ENCODE measurements at places on chromosomes 4 and X.

DNA sequence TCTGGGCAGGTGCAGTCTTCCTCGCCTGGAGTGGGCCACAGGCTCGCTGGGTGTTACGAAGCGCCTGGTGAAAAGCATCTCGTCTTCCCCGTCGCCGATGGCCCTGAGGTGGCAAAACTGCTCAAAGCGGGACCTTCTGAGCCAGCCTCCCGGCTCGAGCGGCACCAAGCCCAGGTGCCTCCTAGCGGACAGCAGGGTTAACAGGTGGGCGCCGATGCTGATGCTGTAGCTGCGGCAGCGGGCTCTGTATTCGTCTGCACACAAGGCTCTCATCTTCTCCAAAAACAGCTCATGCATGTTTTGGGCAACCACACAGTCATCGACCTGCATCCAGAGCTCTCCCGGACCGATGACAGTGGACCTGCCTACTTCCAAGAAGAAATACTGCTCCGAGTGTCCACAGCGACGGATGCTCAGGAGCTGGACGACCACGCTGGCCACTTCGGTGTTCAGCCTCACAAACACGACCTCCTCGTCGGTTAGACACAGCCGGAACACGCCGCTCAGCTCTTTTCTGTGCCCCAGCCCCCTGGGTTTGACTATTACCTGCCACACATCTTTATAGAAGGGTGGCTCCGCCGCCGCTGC lies 1.2 kb downstream of the IRS4 start:
- DNase-seq, result no peak

DNA sequence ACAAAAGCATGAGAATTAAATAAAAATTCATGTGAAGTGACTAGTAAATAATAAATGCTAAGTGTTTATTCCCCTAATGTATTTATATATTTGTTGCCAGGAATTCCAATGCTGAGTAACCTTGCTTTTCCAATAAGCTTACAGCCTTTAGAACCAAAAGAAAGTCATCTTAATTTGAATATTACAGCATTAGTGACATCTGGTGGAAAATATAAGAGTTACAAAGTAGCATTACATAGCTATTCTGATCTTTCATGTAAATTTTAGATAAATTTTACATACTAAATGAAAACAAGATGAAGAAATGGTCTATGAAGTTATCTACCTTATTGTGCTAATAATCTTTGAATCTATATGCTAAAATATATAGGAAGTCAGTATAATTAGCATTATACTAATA lies 10.4 kb downstream of the MAD2L1 start:
- DNase-seq, result peak; percentile 52

DNA sequence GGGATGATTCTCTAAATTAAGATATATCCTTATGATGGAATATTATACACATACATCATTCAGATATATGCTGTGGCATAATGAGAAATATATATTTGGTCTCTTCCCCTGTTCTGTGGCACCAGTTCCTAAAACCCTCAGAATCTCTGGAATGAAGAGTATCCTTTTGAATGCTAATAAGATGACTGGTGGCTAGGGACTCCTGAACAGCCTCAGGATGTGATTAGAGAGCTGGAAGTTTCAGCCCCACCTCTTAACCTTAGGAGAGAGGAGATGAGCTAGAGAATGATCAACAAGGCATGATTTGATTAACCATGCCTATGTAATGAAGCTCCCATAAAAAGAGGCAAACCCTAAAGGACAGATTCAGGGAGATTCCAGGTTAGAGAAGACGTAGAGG lies 632.0 kb downstream of the IQCM start:
- DNase-seq, result no peak

- DNase-seq, result no peak
These were observed at the start of gene MXD4 for GRCh38 chr4:2261853-2262144. Gene MXD4, minus strand, starts transcription at chr4:2262109. Its CDS starts 129 bp downstream, at chr4:2261980.
